Brain pericyte (primary cell): ENCODE measurements at places on chromosomes 11 and 22.

DNA sequence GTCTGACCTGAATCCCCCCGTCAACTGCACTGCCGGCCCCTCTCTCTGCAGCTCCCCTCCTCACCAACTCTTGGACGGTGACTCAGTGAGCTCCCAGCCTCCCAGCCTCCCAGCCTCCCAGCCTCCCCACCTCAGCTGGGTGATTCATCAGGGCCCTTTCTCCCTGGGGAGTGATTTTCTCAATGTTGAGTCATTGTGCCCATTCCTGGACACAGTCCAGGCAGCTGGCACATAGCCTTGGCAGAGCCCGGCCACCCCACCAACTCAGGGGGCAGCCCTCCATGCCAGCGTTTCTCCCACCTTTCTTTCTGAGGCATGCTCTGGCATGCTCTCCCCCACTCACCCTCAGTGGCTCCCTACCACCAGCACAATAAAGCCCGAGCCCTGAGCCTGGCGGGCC lies 30.7 kb downstream of the PDE2A start:
- no peak for DNase-seq

DNA sequence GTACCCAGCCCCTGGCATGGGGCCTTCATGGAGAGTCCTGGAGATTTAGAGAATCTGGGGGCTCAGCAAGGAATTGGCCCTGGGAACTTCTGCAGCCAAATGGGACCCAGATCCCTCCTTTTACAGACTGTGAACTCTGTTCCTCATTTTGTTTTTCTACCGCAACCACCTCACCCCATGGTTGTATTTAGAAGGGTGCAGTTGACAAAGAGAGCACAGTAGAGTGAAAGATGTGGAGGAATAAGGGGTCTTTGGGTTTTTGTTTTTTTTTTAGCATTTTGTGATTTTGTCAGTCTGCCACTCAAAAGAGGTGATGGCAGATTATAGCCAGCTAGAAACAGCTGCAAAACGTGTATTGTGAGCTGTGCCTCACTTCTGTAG lies 1.9 kb downstream of the ZNF74 start:
- no peak for DNase-seq

- no peak for DNase-seq
Observed at GRCh38 chr11:61071208-61071681, 31.0 kb upstream of the CD5 start.

DNA sequence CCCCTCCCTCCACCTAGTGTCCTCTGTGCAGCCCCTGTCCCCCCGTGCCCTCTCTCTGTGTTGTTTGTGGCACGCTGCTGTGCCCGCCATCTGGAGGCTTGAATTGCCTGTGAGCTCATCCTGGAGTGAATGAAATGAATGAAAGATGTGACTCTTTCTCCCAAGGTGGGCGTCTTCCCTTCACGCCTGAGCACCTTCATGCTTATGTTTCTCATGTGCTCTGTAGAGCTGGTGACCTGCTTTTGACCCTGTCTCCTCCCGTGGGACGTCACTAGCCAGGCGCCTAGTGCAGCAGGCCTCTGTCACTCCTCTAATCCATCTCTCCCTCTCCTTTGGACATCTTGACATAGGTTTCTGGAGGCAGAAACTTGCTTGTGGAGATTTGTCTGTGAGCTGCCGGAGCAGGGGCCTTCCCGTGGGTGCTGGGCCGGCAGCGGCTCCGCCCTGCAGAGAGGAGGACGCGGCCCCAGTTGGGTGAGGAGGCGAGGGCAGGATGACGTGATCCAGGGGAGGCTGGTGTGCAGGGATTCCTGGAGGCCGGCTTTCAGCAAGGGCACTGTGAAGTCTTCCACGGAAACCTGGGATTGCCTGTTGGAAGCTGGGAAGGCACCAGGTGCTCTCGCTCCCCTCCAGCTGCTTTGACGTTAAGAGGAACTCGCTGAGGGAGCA lies 40.6 kb downstream of the MUC6 start:
- DNase-seq, result no peak
